ENCODE measurements at places on chromosomes 6 and 20. TPM values are rescaled to one million over a fixed set of nuclear protein-coding genes. Genes with fewer than 3 reads are reported as not detected.

Gene AHCY
- 327 TPM for total RNA-seq

Gene TFAP2B
- not detected for total RNA-seq

Gene SLC22A2
- total RNA-seq: 0.23 TPM

Gene TRIM15
- not detected for total RNA-seq

Gene MDFI
- total RNA-seq: 0.74 TPM

Gene RIPOR3
- 0.06 TPM for total RNA-seq

Gene E2F1
- 33.2 TPM for total RNA-seq

Gene LY6G5C
- 0.77 TPM for total RNA-seq

Gene RHAG
- 0.10 TPM for total RNA-seq

Gene EEF1A2
- 155 TPM for total RNA-seq

Gene ANKRD66
- not detected for total RNA-seq

Gene TRIM10
- total RNA-seq: not detected

Gene PAK5
- not detected for total RNA-seq

Gene CASP8AP2
- total RNA-seq: 6.3 TPM

Gene SMLR1
- not detected for total RNA-seq

Gene VWA7
- total RNA-seq: 1.7 TPM
